ENCODE measurements at places on chromosomes 12 and 14.

GRCh38 chr12:128909653-128910052 lies 56.4 kb downstream of the GLT1D1 start:
- DNase-seq: no peak

DNA sequence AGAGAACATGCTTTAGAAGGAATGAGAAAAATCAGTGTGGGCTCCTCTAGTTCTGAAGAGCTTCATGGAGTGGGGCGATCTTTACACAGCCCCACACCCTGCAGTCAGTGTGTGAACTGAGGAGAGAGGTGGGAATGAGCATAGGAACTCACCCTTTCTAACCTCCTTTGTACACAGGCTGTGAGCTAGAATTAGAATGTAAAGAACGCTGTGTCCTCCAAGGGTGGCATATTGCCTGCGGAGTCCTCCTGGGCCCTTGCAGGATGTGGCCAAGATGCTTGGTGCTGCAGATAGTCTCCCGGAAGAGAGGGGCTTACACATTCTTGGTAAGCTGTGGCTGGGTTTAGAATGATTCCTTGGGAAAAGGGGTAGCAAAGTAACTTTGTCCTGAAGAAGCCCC lies 43.9 kb downstream of the NINJ2 start:
- no peak for DNase-seq

DNA sequence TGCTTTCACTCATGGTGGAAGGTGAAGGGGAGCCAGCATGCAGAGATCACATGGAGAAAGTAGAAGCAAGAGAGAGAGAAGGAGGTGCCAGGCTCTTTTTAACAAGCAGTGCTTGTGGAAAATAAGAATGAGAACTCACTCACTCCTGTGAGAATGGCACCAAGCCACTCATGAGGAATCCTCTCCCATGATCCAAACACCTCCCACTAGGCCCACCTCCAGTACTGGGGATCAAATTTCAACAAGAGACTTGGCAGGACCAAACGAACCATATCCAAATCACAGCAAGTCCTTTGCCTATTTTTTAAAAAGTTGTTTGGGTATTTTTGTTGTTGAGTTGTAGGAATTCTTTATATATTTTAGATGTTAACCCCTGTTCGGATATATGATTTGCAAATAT lies 245.9 kb upstream of the ARID2 start:
- peak; percentile 62 for DNase-seq

- no peak for DNase-seq
Measured at GRCh38 chr12:1481906-1482305, 112.5 kb downstream of the FBXL14 start.

GRCh38 chr14:35958499-35958898 lies 132.4 kb downstream of the BRMS1L start:
- DNase-seq: no peak

DNA sequence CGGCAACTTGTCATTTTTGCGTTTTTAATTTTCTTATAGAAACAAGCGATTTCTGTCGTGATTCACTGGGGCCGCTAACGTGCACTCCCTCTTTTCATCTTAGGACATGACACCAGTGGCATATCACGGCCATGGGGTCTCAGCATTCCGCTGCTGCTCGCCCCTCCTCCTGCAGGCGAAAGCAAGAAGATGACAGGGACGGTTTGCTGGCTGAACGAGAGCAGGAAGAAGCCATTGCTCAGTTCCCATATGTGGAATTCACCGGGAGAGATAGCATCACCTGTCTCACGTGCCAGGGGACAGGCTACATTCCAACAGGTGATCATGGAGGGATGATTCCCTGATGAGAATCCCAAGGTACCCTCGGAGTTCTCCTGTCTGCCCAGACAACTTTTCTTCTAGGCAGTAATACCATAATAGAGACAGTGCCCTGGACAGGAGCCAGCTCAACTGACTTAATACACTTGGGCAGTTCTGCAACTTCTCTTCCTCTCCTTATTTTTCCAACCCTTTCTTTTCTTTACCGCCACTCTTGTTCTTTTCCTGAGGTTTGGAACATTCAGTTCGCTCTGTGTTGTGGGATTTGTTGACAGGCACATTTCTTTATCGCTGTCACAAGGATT lies 821 bp downstream of the TMEM106C start:
- no peak for DNase-seq

GRCh38 chr12:26239122-26239851 lies 43.9 kb downstream of the SSPN start:
- DNase-seq: no peak

GRCh38 chr12:2431810-2432209 lies 363.0 kb upstream of the FKBP4 start:
- no peak for DNase-seq

DNA sequence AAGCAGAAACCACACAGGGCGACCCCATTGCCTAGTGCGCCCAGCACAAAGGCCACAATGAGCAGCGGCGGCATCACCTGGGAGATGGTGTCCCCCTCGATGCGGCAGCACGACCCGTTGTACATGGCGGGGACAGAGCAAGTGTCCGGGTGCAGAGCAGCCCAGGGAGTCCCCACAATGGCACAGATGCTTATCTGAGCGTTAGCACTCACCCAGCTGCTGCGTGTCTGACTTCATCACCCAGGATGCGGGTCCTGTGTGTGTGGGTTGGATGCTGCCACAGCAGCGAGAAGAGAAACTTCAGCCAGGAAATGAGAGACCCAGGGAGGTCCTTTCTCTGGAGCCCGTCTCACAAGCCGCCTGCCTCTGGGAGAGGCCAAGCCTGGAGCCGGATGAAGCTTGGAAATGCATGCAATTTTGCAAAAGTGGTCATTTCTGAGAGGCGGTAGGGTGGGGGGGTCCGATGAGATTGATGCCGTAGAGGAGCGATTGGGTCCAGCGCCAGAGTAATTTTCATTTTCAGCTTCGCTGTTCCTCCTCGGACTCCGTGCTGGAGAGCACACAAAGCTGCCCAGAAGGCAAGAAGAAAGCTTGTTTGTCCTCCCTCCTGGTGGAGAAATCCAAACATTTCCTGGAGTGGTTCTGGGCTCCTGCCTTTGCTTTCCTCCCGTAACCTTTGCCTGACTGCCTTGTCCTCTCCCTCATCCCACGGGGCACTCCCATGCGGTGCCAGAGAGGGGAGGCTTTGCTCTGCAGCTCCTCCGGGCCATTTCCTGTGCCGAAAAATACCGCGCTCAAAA lies at the start of gene HCAR1:
HCAR1 (minus strand) TSS at position 630 of the 800 bp plus-strand sequence; CDS start at position 125, 505 bp downstream.
- no peak for DNase-seq

- DNase-seq: no peak
Measured at GRCh38 chr14:82935691-82936090, 1402.0 kb upstream of the SEL1L start.

DNA sequence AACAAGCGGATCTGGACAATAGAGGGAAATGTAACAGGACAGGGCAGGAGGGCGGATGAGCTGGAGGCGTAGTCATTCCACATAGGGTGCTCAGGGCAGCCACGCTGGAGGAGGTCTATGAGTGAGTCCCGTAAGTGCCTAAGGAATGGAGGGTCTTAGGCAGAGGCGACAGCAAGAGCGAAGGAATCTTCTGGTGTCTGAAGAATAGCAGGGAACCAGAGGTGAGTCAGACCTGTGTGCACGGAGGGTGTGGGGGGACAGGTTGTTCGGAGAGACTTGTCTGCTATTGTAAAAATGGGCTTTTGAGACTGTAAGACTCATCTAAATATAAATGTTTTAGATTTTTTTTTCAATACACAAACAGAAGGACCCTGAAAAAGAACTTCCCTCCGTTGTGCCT lies 70.6 kb downstream of the SETD3 start:
- no peak for DNase-seq

DNA sequence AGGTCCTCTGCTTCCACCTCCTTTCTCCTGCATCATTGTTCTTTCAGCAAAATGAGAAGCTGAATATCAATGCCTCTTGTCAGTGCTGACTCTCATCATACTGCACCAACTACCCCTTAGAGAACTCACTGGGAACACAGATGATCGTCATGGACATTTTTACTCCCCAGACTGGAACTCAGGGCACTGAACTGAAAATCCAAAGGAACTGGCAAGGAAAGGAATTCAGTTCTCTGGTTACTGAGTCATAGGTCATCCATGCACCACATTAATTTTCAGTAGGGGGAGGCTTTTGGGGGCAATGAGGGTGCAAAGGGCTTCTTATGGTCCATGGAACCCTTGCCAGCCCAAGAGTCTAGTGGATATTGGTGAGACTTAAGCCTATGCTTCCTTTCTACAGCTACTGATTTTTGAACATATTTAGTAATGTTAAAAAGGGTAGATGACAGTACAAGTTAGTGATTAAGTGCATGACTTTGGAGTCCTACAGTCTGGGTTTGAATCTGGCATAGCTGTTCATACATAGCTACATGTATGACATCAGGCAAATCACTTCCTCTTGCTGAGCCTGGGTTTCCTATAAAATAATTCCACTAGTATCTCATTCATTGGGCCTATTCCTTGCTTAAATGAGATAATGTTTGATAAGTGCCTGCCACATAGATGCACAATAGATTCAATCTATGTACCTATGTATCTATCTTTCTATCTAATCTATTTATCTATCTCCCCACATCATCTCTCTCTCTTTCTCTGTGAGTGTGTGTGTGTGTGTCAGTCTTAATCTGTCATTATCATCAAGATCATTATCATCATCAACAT lies 29.2 kb downstream of the BBS10 start:
- DNase-seq: no peak

- DNase-seq: peak; percentile 81
Measured at GRCh38 chr12:67747869-67748742, 99.6 kb downstream of the DYRK2 start.

- no peak for DNase-seq
Measured at GRCh38 chr12:123888989-123889388, 83.6 kb downstream of the CCDC92 start.

- no peak for DNase-seq
Measured at GRCh38 chr12:72036393-72036792, 97.7 kb downstream of the TPH2 start.

DNA sequence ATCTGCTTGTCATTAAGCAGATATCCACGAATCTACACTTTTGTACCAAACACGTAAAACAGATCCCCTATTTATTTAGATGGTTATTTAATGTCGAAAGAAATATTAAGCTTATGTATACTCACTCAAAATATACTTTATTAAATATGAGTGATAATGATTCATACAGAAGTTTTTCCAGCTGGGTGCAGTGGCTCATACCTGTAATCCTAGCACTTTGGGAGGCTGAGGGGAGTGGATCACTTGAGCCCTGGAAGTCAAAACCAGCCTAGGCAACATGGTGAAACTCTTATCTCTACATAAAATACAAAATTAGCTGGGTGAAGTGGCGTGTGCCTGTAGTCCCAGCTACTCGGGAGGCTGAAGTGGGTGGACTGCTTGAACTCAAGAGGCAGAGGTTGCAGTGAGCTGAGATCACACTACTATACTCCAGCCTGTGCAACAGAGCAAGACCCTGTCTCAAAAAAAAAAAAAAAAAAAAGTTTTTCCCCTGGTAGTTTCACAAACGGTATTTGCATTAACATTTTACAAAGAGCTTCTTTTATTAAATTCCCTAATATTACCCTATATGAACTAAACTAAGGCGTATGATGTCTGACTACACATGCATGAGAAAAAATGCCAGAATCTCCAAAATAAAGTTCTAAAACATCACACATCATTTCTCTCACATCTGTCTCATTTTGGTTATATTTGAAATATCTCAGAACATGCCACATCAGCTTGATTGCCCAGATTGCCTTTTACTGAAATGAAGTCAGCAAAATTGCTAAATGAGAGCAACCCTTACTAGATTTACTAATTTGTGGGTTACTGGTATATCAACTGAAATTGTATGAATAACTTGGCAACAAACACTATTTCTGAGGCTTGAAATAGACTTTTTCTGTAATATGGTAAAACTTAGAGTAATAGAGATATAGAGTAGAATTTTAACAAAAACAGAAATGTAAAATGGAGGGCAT lies 74.9 kb downstream of the PAWR start:
- DNase-seq: no peak

- DNase-seq: no peak
Measured at GRCh38 chr12:48903363-48903981, 21.8 kb downstream of the FKBP11 start.

GRCh38 chr12:87406926-87407325 lies 622.3 kb downstream of the C12orf50 start:
- no peak for DNase-seq

DNA sequence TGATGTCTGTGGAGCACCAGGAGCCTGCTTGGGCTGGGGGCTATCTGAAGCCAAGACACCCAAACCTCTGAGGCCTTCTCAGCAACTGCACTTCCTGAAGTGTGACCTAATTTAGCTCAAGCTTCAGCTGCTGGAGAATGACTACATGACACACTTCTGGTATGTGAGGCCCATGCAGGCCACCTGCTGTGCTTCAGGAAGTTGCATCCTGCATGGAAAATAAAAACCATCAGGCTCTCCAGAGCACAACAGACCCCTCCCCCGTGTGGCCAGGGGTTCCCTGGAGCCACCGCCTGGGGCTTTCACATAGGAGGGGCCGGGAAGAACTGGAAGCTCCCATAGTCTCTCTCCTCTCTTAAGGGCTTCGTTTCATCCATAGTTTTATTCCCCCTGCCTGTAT lies 217.7 kb downstream of the SLC15A4 start:
- DNase-seq: no peak

DNA sequence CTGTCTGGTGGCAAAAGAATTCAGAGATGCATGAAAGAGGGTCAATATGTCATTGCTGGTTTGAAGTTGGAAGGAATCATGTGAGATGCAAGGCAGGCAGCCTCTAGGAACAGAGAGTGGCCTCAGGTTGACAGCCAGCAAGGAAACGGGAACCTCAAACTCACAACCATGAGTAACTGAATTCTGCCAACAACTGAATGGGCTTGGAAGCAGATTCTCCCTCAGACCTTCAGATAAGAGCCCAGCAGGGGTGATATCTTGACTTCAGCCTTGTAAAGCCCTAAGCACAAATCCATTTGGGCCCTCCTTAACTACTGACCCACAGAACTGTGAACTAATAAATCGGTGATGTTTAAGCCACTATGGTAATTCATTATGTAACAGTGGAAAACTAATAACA lies 35.8 kb downstream of the USP15 start:
- DNase-seq: no peak

GRCh38 chr14:95902273-95902826 lies 25.7 kb downstream of the TUNAR start:
- no peak for DNase-seq

DNA sequence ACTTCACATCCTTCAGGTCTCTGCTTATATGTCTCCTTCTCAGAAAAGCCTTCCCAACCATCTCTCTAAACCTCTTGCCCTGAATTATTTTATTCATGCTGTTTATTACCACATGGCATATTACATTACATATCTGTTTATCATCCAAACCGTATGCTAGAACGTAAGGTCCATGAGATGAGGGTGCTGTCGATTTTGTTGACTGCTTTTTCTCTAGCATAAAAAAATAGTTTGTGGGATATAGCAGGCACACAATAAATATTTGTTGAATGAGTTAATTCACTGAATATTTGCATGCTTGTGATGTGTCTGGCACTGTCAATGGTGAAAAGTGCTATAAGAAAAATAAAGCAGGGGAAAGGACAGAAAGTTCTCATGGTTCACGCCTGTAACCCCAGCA lies 22.9 kb downstream of the SAMD4A start:
- DNase-seq: no peak
